Left hindlimb (tissue), 1 donor: ENCODE measurements at places on chromosomes 7 and 10.
A peak's percentile ranks its signal among the peaks of the same experiment; 100 is the strongest.

DNA sequence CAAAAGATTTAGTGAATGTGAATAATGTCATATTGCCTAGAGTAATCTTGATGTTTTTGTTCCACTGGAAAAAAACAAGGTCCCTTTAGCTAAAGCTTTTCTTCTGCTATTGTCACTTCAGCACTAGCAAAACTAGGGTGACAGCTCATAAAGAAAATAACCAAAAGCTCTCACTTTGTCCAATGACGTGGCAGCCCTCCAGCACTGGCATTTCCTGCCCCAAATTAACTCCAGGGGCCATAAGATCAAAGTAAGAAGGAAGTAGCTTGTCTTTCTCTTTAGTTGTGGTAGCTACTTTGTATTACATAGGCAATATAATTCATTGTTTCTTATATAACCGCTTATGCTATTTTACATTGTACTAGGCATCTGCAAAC, 47.3 kb downstream of the LRRN3 start:
- DNase-seq: peak; percentile 36

- DNase-seq: no peak
Observed at GRCh38 chr7:35334506-35334905, 80.6 kb upstream of the TBX20 start.

DNA sequence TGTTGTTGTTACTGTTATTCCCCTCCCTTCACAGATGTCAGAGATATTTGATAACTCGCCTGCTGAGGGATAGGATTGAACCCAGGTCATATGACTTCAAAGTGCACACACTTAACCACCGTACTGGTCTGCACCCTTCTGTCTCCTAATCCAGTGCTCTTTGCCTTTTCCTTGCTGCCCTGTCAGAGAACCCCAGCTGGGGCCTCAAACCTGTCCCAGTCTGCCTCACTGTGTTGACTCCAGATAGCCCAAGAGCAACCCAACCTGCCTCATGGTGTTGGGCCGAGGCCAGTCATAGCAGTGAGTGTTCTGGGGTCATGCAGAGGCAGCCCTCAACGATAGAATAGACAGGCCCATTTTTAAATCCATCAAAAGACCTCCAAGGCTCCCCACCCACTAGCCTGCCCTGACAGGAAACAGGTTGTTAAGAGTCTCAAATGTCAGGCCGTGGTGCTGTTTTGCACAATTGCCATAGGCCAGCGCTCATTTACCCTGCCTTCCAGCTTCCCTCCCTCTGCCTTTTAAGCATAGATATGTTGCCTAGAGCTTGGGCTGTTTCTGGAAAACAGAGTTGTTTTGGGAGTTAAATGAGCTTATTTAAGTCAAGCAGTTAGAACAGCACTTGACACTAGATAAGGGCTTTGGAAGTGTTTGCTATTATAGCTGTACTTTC, 37.0 kb upstream of the PDCD4 start:
- peak; percentile 67 for DNase-seq

DNA sequence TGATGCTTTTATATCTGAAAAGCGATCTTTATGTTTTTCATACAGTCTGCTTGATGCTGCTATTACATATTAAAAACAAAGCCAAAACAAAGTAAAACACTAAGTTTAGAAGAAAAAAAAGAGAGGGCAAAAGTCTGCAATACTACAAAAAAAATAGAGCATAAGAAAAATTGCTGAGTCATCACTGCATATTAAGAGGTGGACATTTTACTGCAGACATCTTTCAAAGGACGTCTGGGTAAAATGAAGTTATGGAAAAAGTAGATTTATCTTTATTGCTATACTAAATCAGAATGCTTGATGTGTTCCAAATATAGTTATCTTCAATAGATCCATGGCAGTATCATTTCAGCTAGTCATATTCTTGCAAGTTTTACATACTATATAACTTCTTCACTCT, 172.0 kb downstream of the MAGI2 start:
- DNase-seq: no peak

DNA sequence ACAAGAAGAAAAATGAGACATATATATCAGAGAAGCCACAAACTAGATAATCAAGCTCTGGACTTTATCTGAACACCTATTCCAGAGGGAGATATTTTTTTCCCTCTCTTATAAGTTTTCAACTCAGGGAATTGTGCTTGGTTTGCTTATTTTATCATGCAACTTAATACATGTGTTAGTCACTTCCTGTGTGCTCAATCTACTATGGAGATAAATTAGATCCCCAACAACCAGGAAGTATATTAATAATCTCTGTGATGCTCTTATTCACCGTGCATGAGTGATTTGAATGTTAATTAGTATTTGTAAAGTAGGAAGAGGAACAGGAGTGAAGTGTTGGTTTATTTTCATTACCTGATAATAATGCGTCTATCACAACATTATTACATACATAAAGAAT, 38.8 kb upstream of the ZNF365 start:
- DNase-seq: no peak

DNA sequence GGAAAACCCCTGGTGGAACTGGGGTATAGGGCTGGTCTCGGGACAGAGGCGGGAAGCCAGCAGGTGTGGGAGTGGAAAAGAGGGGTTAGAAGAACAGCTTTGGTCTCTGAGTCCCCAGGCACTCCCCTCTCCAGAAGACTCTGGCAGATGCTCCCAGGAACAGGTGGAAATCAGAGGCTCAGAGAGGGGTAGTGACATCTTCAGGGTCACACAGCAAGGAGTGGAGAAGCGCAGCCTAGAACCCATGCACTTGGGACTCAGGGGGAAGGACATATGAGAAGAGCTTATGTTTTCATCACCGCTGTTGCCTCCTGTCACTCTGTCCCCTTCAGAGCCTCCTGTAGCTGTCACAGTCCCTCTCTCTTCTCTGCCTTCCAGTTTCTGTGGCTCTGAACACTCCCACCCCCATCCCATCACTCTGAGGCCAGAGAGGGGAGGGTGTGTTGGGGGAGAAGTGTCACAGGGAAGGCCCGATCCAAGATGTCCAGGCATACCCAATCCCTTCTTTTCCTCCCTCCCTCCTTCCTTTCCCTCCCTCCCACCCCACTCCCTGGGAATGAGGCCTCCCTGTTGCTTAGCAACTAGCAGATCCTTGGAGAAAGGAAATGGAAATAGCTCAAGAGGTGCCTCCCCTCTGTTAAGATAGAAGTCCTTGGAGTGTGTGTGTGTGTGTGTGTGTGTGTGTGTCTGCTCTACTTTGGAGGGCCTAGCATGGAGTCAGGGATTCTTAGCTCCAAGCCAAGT, 32.0 kb downstream of the SRRM3 start:
- DNase-seq: no peak

- DNase-seq: peak; percentile 97
Observed at GRCh38 chr10:129466703-129467358, at the start of gene MGMT. TSS of gene MGMT (plus strand) at chr10:129467241.

DNA sequence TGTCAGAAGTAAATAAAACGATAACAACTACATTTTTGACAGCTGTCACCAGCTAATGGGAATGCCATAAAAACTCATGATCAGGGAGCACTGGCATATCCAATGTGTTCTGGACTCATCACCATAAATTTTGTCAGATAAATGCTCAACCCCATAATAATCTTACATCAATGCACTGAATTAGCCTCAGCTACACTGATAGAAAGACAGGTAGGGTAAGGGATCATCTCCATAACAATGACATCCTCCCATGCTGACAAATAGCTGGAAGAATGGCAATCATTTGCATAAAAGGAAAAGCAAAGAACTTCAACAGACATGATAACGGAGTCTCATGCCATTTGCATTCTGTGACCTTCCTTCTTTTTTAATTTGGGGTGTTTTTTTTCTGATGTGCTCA, 352.8 kb upstream of the PFKP start:
- no peak for DNase-seq

- DNase-seq: peak; percentile 85
Observed at GRCh38 chr10:96448021-96448457, 65.7 kb downstream of the TLL2 start.
